ENCODE measurements at places on chromosomes 1 and 21. TPM values are rescaled to one million over a fixed set of nuclear protein-coding genes. Genes with fewer than 3 reads are reported as not detected.

GRCh38 chr1:111101854-111102642, 37.8 kb downstream of the DRAM2 start:
- H3K4me3 ChIP-seq: no peak overlapping the region
- H3K27me3 ChIP-seq: peaks cover 5% of the 10 kb centered on the region
- DNase-seq: no peak
- H3K4me1 ChIP-seq: no peaks in the 10 kb centered on the region

DNA sequence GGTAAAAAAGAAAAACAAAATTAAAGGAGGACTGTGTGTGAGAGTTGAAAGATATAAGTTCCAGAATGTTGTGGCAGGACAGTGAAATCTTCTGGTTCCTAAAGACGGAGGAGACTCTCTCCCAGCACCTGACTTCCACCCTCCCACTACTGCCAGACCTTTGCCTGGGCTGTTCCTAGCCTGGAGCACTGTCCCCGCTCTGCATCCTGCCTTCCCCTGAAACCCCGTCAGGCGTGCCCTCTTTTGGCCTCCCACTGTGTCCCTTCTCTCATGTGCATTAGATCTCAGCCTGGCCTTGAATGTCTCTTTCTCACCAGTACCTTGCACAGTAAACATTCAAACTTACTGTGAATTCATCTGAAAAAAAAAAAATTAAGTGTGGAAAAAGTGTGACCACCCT, 74.1 kb downstream of the VPS26C start:
- no peak overlapping the region for H3K4me3 ChIP-seq
- DNase-seq: no peak
- H3K36me3 ChIP-seq: peaks cover 85% of the 10 kb centered on the region
- no peaks in the 10 kb centered on the region for H3K4me1 ChIP-seq
- no peaks in the 10 kb centered on the region for H3K27me3 ChIP-seq
- no peak overlapping the region for H3K27ac ChIP-seq

- no peaks in the 10 kb centered on the region for H3K4me1 ChIP-seq
- no peak overlapping the region for H3K27ac ChIP-seq
- H3K4me3 ChIP-seq: no peak overlapping the region
- peaks cover 7% of the 10 kb centered on the region for H3K36me3 ChIP-seq
- H3K27me3 ChIP-seq: no peaks in the 10 kb centered on the region
- no peak for DNase-seq
These were observed 36.0 kb downstream of the WNT2B start for GRCh38 chr1:112544751-112545150.

- no peaks in the 10 kb centered on the region for H3K27me3 ChIP-seq
- H3K36me3 ChIP-seq: no peaks in the 10 kb centered on the region
- no peaks in the 10 kb centered on the region for H3K4me1 ChIP-seq
These were observed 11.8 kb downstream of the SLC6A9 start for GRCh38 chr1:44019466-44019948.

Gene PRKAA2
- not detected for total RNA-seq

GRCh38 chr1:203915811-203916210, 54.4 kb downstream of the SNRPE start:
- no peaks in the 10 kb centered on the region for H3K27me3 ChIP-seq
- no peaks in the 10 kb centered on the region for H3K4me1 ChIP-seq
- H3K36me3 ChIP-seq: no peaks in the 10 kb centered on the region
- DNase-seq: no peak

DNA sequence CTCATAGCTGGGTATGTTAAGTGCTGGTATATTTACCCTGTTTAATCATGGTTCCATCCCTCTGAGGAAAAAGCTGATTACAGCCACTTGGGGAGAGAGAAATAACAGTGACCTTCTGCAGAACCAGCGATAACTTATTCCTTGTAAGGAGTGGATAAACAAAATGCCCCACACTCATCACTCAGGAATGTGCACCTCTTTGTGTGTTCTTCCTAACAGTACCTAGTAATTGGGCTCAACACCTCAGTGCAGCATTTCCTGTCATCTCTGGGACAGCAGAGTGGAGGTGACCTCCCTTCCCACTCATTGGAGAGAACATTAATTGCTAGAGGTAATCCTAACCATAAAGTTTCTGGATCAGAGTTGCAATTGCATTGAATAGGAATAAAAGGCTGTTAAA, 112.5 kb upstream of the F3 start:
- H3K27ac ChIP-seq: no peak overlapping the region
- H3K27me3 ChIP-seq: no peaks in the 10 kb centered on the region
- H3K4me3 ChIP-seq: no peak overlapping the region
- no peaks in the 10 kb centered on the region for H3K4me1 ChIP-seq
- no peak for DNase-seq
- H3K36me3 ChIP-seq: no peaks in the 10 kb centered on the region

- H3K27me3 ChIP-seq: no peaks in the 10 kb centered on the region
- H3K4me1 ChIP-seq: no peaks in the 10 kb centered on the region
- no peak overlapping the region for H3K27ac ChIP-seq
- no peaks in the 10 kb centered on the region for H3K36me3 ChIP-seq
- DNase-seq: no peak
- no peak overlapping the region for H3K4me3 ChIP-seq
These were observed 33.5 kb downstream of the SUSD4 start for GRCh38 chr1:223330466-223330865.

DNA sequence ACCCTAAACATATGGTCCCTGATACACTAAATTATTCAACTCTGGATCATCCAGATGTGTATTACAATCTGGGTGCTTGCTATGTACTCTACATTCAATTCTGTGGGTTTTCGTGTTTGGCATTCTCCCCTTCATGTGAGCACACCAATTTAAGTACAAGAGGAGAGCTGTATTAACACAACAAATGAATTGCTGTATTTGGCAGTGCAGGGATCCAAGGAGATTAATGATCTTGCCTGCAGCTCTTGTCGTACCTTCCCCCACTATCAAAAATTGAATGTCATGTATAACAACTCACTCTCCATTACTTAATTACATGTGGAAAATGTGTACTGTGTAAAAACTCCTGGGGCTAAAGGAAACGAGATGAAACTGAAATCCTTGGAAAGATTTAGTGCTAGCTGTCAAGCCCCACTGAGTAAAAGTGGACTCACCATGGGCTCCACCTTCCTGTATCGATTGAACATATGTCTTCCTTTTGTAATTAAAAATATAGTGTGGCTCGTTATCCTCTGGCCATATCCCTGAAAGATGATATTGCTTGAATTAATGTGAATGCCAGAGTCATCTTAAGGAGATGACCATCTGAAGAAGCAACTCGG, 172.2 kb upstream of the L1TD1 start:
- no peaks in the 10 kb centered on the region for H3K4me1 ChIP-seq
- DNase-seq: no peak
- peaks cover 5% of the 10 kb centered on the region for H3K36me3 ChIP-seq
- no peak overlapping the region for H3K27ac ChIP-seq
- no peak overlapping the region for H3K4me3 ChIP-seq
- no peaks in the 10 kb centered on the region for H3K27me3 ChIP-seq

DNA sequence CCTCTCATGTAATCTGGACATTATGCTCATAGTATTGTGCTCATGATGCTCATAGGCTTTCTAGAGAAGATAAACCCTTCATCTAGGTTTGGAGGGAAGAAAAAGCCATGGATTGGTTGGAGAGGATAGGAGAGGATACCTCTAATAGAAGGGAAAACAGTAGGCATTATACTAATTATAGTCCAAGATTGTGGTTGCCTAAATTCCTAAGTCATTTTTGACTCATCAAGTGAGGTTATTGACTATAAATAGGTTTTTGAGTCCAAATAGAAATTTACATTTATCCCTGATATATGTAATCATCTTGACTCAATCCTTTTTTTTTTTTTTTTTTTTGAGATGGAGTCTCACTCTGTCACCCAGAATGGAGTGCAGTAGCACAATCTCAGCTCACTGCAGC, 5.0 kb downstream of the SYT11 start:
- no peak overlapping the region for H3K27ac ChIP-seq
- no peak overlapping the region for H3K4me3 ChIP-seq
- H3K36me3 ChIP-seq: peaks cover 4% of the 10 kb centered on the region
